Large intestine (tissue), 12 donors: ENCODE measurements at places on chromosomes 5 and 9. TPM values are rescaled to one million over a fixed set of nuclear protein-coding genes. Genes with fewer than 3 reads are reported as not detected.

GRCh38 chr9:129803676-129804060 is 684 bp downstream of the TOR1B start:
- no peaks in the 10 kb centered on the region for H3K27me3 ChIP-seq
- H3K36me3 ChIP-seq, result peaks cover 14% of the 10 kb centered on the region
- peaks cover 10% of the 10 kb centered on the region for H3K4me1 ChIP-seq
- peak overlapping the region; percentile 81 for H3K4me3 ChIP-seq
- peak; percentile 47 for DNase-seq

DNA sequence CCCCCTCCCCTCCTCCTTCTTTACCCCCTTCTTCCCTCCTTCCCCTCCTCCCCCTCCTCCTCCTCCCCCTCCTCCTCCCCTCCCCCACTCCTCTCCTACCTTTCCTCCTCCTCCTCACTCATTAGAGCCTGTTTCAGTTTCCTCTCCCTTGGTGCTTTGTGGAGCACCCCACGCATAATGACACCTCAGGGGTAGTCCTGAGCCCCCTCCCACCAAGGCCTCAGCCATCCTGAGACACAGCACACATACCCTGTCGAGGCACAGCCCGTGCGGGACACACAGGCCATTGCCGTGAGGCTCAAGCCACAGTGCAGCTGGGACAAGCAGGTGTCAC is 35.4 kb downstream of the HK3 start:
- H3K4me1 ChIP-seq, result no peaks in the 10 kb centered on the region
- no peak for DNase-seq
- H3K27me3 ChIP-seq, result peaks cover 59% of the 10 kb centered on the region
- no peak overlapping the region for H3K4me3 ChIP-seq

GRCh38 chr9:83622433-83622938 is 457 bp upstream of the IDNK start:
- peaks cover 28% of the 10 kb centered on the region for H3K4me1 ChIP-seq
- peak overlapping the region; percentile 96 for H3K27ac ChIP-seq
- peaks cover 8% of the 10 kb centered on the region for H3K36me3 ChIP-seq
- no peak for DNase-seq
- H3K4me3 ChIP-seq, result peak overlapping the region; percentile 56

- no peak overlapping the region for H3K27ac ChIP-seq
- DNase-seq, result no peak
- no peaks in the 10 kb centered on the region for H3K4me1 ChIP-seq
- no peaks in the 10 kb centered on the region for H3K27me3 ChIP-seq
- no peak overlapping the region for H3K4me3 ChIP-seq
These were observed 256.9 kb upstream of the TUSC1 start for GRCh38 chr9:25935188-25935587.

Gene RASGEF1C
- polyA plus RNA-seq, result 1.3 TPM

Gene SPATA24
- 11.3 TPM for polyA plus RNA-seq

Gene TLX3
- polyA plus RNA-seq, result not detected
